ENCODE measurements at places on chromosomes 3 and 15. TPM values are rescaled to one million over a fixed set of nuclear protein-coding genes. Genes with fewer than 3 reads are reported as not detected.

The STIMATE gene
- 17.7 TPM for polyA plus RNA-seq

The GAP43 gene
- polyA plus RNA-seq, result 0.82 TPM

The ECE2 gene
- polyA plus RNA-seq, result not detected

The KNG1 gene
- polyA plus RNA-seq, result not detected

The CYP11A1 gene
- 0.55 TPM for polyA plus RNA-seq

The SPCS1 gene
- 138 TPM for polyA plus RNA-seq

The SKOR1 gene
- polyA plus RNA-seq, result 0.79 TPM

The CYP1A2 gene
- polyA plus RNA-seq, result 0.32 TPM

The GABRA5 gene
- polyA plus RNA-seq, result not detected

The CLRN1 gene
- not detected for polyA plus RNA-seq

The C3orf52 gene
- polyA plus RNA-seq, result 6.5 TPM

The GOLGA6D gene
- 0.23 TPM for polyA plus RNA-seq

The SLC28A2 gene
- polyA plus RNA-seq, result 0.36 TPM

The TARS3 gene
- polyA plus RNA-seq, result 26.5 TPM

The TRIM42 gene
- not detected for polyA plus RNA-seq

The PLA1A gene
- polyA plus RNA-seq, result 0.91 TPM

The SCN10A gene
- not detected for polyA plus RNA-seq

Measured in right lung (tissue), 10 donors.